ENCODE measurements at places on chromosomes 5 and 9.

GRCh38 chr5:65779643-65780042, 57.6 kb downstream of the NLN start:
- no peak overlapping the region for H3K4me3 ChIP-seq
- H3K36me3 ChIP-seq: peaks cover 26% of the 10 kb centered on the region
- no peak for DNase-seq
- H3K27me3 ChIP-seq: no peaks in the 10 kb centered on the region
- peaks cover 15% of the 10 kb centered on the region for H3K4me1 ChIP-seq

DNA sequence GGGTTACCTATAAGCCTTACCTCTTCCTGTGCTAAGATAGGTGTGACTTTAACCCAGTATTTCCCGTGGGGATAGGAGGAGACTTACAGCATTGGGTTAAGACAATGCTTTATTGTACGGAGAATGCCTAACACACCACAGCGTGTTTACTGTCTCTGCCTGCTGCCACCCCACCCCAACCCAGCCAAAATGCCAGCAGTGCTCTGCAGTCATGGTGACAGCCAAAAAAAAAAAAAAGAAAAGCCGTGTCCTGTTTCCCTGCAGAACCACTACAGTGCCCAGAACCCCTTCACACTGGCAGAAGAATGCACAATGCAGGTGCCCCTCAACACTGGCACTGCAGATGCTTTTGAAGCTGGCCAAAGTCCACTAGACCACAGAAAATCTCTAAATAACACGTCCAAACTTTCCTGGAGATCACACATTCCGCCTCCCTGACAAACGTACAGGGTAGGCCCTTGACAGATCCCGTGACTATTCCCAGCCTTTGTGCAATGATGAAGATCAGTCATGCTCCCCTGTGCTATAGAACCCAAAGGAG, 102.2 kb downstream of the SERINC5 start:
- H3K4me3 ChIP-seq: no peak overlapping the region
- H3K27me3 ChIP-seq: no peaks in the 10 kb centered on the region
- no peak for DNase-seq
- no peaks in the 10 kb centered on the region for H3K36me3 ChIP-seq

DNA sequence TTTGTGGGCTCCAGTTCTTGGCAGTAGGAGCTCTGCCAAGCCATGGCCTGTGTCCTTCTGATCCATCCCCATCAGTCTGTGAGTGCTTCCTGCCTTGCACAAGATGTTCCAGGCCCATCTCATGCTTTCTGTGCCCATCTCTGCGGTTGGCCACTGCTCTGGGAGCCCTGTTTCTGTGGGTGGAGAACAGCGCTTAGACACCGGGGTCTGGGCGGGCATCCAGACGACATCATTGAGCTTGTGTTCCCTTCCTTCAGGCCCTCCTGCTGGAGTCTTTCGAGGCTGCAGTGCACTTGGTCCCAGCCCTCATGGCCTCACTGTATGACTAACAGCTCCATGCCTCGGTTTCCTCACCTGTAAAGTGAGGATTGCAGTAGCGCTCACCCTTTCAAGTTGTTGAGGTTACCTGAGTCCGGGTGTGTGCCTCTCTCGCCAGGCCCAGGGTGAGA, 14.9 kb upstream of the CARD19 start:
- H3K36me3 ChIP-seq: no peaks in the 10 kb centered on the region
- H3K4me3 ChIP-seq: no peak overlapping the region
- DNase-seq: peak; percentile 54
- H3K4me1 ChIP-seq: no peaks in the 10 kb centered on the region
- no peaks in the 10 kb centered on the region for H3K27me3 ChIP-seq
- H3K27ac ChIP-seq: no peak overlapping the region

DNA sequence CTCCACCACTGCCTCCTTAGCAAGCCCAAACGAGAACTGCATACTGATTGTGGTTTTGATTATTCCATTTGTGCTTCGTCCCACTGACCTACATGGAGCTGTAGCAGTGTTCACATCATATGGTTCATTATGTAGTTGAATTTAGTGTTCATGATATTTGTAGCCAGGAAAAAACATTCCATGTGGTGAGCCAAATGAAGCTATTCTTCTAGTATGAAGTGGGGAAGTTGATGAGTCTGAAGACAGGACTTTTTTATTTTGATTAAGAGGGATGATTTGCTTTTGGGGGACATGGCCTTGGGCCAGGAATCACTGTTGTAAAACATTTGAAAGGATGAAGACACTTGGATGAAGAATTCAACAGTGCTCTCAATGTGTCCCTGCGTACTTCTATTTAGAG, 192.9 kb upstream of the SLC27A6 start:
- H3K27me3 ChIP-seq: no peaks in the 10 kb centered on the region
- no peak overlapping the region for H3K4me3 ChIP-seq
- no peak for DNase-seq
- H3K4me1 ChIP-seq: no peaks in the 10 kb centered on the region
- H3K36me3 ChIP-seq: no peaks in the 10 kb centered on the region
- H3K27ac ChIP-seq: no peak overlapping the region

GRCh38 chr9:5113994-5114748, 71.3 kb downstream of the INSL6 start:
- DNase-seq: no peak
- H3K4me3 ChIP-seq: no peak overlapping the region
- no peaks in the 10 kb centered on the region for H3K27me3 ChIP-seq

- DNase-seq: peak; percentile 95
- H3K36me3 ChIP-seq: 0 out of 2 replicates have a peak, but pooled peaks cover 4% of the 10 kb centered on the region
- H3K27me3 ChIP-seq: no peaks in the 10 kb centered on the region
- H3K4me3 ChIP-seq: peak overlapping the region; percentile 58
Measured at GRCh38 chr9:129698254-129698757, 32.9 kb downstream of the PRRX2 start.

GRCh38 chr5:149628221-149628620, 46.9 kb downstream of the ARHGEF37 start:
- no peak overlapping the region for H3K27ac ChIP-seq
- no peak overlapping the region for H3K4me3 ChIP-seq
- no peak for DNase-seq
- H3K4me1 ChIP-seq: peaks cover 14% of the 10 kb centered on the region
- no peaks in the 10 kb centered on the region for H3K36me3 ChIP-seq
- no peaks in the 10 kb centered on the region for H3K27me3 ChIP-seq

DNA sequence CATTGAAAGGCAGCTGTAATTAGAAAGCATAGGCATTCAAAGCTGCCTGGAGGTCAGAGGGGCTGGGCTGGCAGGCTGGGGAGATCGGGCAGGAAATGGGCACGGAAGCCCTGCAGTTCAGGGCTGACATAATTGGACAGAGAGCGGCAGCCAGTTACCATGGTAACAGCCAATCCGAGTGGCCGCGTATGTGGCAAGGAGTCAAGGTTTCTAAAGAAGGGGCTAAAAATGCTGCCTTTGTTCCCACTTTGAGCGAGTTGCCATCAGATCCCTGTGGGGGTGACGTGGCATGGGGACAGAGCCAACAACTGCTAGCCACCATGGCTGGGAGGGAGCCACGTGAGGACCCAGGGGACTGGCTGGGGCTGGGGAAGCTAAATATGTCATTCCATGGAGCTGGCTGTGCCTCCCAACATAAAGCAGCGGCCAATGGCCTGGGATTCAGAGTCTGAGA, 44.7 kb upstream of the NDFIP1 start:
- H3K27me3 ChIP-seq: no peaks in the 10 kb centered on the region
- peak; percentile 80 for DNase-seq
- peak overlapping the region; percentile 37 for H3K4me3 ChIP-seq

- no peaks in the 10 kb centered on the region for H3K4me1 ChIP-seq
- no peaks in the 10 kb centered on the region for H3K36me3 ChIP-seq
- DNase-seq: no peak
- H3K27me3 ChIP-seq: peaks cover 20% of the 10 kb centered on the region
- H3K27ac ChIP-seq: no peak overlapping the region
Measured at GRCh38 chr9:134964271-134965055, 46.8 kb upstream of the FCN1 start.

- no peaks in the 10 kb centered on the region for H3K27me3 ChIP-seq
- H3K4me3 ChIP-seq: no peak overlapping the region
- peaks cover 31% of the 10 kb centered on the region for H3K4me1 ChIP-seq
- H3K36me3 ChIP-seq: no peaks in the 10 kb centered on the region
- peak; percentile 84 for DNase-seq
Measured at GRCh38 chr5:95712347-95712958, 18.7 kb upstream of the RHOBTB3 start.

- H3K27me3 ChIP-seq: no peaks in the 10 kb centered on the region
- H3K36me3 ChIP-seq: no peaks in the 10 kb centered on the region
Measured at GRCh38 chr5:89954916-89955315, 454.6 kb downstream of the CETN3 start.

GRCh38 chr5:92852219-92852618, 728.8 kb downstream of the NR2F1-AS1 start:
- H3K27ac ChIP-seq: no peak overlapping the region

DNA sequence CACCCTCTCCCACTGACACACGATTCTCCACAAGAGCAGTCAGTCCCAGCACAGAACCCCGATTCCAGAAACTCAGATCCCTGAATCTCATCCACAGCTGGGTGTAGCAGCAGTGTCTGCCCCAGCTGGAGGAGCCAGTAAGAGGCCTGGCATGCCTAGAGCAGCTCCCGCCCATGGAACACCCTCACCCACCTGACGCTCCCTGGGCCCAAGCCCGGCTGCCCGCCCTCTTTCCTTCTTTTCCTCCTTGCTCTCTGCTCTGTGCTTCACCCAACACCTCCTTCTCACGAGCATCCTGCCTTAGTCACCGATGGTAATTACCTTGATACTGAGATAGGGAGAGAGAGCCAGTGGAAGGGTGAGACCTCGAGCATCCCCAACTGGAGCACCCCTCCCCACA, 8.7 kb downstream of the PCDH1 start:
- no peak overlapping the region for H3K4me3 ChIP-seq
- no peaks in the 10 kb centered on the region for H3K4me1 ChIP-seq
- H3K36me3 ChIP-seq: no peaks in the 10 kb centered on the region
- DNase-seq: peak; percentile 31
- H3K27ac ChIP-seq: no peak overlapping the region

DNA sequence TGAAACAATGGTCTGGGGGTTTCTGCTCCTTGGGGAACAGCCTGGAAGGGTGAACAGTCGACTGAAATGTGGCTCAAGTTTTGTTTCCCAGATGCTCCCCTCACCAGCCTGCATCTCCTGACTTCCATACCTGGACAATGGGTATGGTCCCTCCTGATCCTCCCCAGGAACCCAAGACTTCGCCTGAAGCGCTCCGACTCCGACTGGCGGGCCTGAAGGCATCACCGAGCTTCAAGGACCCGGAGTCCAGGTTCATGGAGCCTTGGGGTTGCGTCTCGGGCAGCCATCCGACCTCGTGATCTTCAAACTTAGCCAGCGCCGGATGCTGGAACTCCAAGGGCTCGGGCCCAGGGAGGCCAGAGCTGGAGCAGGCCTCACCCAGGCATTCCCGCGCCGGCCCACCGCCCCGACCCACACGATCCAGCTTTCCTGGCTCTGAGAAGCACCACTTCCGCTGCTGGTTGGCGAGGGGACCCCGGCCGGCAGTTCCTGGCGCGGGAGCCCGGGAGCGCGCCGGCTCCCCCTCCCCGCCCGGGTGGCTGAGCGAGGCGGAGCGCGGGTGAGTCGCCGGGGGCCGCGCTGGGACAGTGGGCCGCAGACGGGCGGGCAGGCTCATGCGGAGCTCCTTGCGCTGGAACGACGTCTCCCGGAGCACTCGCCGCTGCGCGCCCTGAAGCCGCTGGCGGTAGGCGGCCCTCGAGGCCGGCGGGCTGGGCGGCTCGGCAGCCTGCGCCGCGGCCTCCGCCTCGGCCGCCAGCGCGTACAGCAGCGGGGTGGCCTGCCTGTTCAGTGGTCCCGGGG, 5.2 kb downstream of the SHROOM1 start:
- no peak overlapping the region for H3K4me3 ChIP-seq
- no peak for DNase-seq
- H3K27me3 ChIP-seq: no peaks in the 10 kb centered on the region
- H3K27ac ChIP-seq: no peak overlapping the region
- no peaks in the 10 kb centered on the region for H3K36me3 ChIP-seq

DNA sequence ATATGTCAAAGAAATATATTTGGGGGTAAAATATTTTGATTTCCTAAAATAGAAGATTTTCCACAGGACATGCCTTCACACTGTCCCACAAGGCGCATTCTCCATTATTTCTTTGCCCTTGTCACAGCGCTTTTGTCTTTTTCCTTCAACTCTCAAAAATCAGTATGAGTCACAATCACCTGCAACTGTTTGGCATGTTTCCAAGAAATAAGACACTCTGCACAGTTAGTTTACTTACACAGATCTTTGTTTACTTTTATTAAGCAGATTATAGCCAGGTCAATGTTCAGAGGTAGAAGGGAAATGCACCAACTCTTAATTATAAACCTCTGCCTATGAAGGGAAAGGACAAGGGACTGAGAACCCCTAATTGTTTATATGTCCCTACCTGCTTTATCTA, 9.5 kb downstream of the CEMIP2 start:
- H3K27ac ChIP-seq: no peak overlapping the region
- peaks cover 30% of the 10 kb centered on the region for H3K4me1 ChIP-seq
- H3K4me3 ChIP-seq: no peak overlapping the region
- H3K36me3 ChIP-seq: no peaks in the 10 kb centered on the region
- no peaks in the 10 kb centered on the region for H3K27me3 ChIP-seq
- no peak for DNase-seq

DNA sequence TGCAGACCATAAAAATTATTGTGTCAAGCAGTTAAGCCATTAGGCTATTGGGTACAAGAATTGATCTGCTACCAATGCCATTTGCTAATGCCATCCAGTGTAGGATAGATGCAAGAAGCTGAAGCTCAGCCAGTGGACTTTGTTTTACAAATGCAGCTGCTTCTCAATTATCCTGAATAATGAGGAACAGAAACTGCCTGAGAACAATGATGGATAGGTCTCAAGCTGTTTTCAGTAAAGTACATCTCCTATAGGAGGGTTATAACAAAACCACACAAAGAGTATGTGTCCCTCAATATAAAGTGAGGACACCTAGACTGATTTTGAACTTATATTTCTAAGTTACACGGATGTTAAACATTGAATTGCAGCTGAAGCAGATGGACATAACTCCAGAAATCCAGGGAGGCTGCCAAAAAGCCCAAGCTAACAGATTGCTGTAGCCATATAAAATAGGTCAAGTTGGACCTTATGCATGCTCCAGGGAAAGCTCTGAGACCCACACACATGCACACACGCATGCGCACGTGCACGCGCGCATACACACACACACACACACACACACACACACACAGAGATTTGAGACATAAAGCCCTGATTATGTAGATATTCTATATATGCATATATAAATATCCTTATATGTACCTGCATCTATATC, 482.7 kb upstream of the CD180 start:
- H3K36me3 ChIP-seq: no peaks in the 10 kb centered on the region
- no peaks in the 10 kb centered on the region for H3K4me1 ChIP-seq
- no peaks in the 10 kb centered on the region for H3K27me3 ChIP-seq
- no peak overlapping the region for H3K4me3 ChIP-seq
- DNase-seq: no peak

DNA sequence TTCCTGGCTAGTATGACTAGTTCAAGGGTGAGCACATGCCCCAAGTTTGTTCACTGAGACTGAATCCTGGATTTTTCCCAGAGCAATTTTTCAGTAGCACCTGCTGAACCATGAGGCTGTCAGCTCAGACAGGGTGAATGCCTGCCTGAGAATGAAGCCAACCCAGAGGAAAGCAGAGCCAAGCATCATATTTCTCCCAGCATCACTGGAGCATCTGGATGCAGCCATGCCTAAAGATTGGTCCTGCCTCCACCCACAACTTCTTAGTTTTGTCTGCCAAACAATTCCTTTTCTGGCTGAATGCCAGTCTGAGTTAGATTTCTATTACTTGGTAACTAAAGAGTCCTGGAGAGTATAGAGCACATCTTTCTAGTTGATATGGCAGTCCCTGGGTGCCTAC, 343.6 kb downstream of the CSNK1G3 start:
- H3K27me3 ChIP-seq: no peaks in the 10 kb centered on the region
- DNase-seq: no peak
- H3K27ac ChIP-seq: no peak overlapping the region
- H3K36me3 ChIP-seq: no peaks in the 10 kb centered on the region
- no peaks in the 10 kb centered on the region for H3K4me1 ChIP-seq
- H3K4me3 ChIP-seq: no peak overlapping the region

GRCh38 chr9:18396102-18396728, 77.7 kb upstream of the ADAMTSL1 start:
- no peak overlapping the region for H3K4me3 ChIP-seq
- DNase-seq: peak; percentile 47
- no peak overlapping the region for H3K27ac ChIP-seq
- H3K4me1 ChIP-seq: peaks cover 15% of the 10 kb centered on the region

Measured in GM23248 (cell line).